Activated CD8-positive, alpha-beta memory T cell treated with anti-CD3 and anti-CD28 coated beads for 1 hour (primary cell): ENCODE measurements at places on chromosomes 6 and 20.

DNA sequence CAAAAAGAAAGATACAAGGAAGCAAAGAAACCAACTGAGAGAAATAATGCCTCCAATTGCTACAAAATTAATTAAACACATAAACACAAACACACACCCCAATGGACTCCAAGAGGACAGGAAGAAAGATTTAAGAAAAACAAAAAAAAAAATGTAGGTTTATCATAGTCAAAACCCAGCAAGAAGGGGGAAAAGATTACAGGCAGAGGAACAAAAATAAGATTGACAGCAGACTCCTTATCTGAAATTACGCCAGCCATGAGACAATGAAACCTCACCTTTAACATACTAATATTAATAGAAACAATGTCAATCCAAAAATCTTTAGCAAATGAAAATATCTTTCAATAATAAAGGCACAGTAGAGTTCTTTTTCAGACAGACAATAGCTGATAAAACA is 155.8 kb downstream of the RNGTT start:
- no peak for DNase-seq

- DNase-seq, result no peak
These were observed 9.3 kb downstream of the BMP5 start for GRCh38 chr6:55866128-55866527.

GRCh38 chr20:47427746-47428145 is 71.2 kb upstream of the ZMYND8 start:
- no peak for DNase-seq

GRCh38 chr6:44122801-44123200 is 4.5 kb downstream of the MRPL14 start:
- DNase-seq, result no peak

GRCh38 chr6:49252901-49253300 is 210.2 kb downstream of the MMUT start:
- no peak for DNase-seq

- no peak for DNase-seq
These were observed 154.3 kb downstream of the VEGFA start for GRCh38 chr6:43924222-43924702.
